KBM-7 (cell line): ENCODE measurements at places on chromosomes 2 and 18.

GRCh38 chr2:238439917-238440316 is 13.2 kb downstream of the ASB1 start:
- DNase-seq = no peak

- DNase-seq = no peak
These were observed 208.4 kb upstream of the COL3A1 start for GRCh38 chr2:188765522-188766470.

DNA sequence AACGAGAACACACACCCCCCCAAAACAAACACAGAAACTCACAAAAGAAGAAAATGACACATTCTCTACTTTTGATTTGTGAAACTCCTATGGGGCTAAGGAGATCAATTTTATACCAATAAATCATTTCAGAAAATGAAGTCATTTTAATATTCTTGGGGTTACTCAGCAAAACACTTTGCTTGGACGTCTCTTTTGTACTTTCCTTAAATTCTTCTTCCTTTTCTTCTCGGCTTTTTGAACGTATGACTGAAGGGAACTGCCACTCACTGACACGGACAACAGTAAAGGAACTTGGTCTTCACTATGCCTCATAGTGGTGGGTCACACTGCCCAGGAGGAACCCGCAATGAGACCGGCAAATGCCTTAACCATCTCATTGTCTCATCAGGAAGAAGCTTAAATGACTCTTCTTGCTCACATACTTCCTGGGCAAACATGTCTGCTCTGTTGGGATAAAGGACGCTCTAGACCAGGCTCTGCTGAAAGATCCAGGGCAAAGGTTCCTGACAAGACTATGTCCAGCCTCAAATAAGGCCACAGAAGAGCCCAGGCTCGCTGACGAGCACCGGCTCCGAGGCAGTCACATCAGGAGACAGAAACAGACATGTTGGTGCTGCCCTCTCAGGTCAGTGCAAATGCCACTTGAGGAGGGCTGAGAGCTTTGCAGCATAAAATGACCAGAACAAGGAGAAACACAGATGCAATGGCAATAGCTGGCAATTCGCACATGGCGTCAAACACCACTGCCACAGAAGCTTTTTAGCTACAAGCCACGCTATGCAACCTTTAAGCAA is 205.5 kb downstream of the TGIF1 start:
- peak; percentile 43 for DNase-seq

GRCh38 chr2:135963841-135964240 is 21.6 kb downstream of the DARS1 start:
- no peak for DNase-seq

GRCh38 chr2:65487404-65487803 is 55.0 kb upstream of the SPRED2 start:
- DNase-seq = no peak

- no peak for DNase-seq
These were observed 23.4 kb upstream of the TMEM37 start for GRCh38 chr2:119408221-119408619.
